ENCODE measurements at places on chromosomes 11 and 22. TPM values are rescaled to one million over a fixed set of nuclear protein-coding genes. Genes with fewer than 3 reads are reported as not detected.

The SLC35E4 gene
- total RNA-seq = 3.9 TPM

The PISD gene
- 19.5 TPM for total RNA-seq

The SLC25A45 gene
- total RNA-seq = 5.0 TPM

The IRAG1 gene
- 4.1 TPM for total RNA-seq

The HPS5 gene
- 19.2 TPM for total RNA-seq

The SCGB1D2 gene
- not detected for total RNA-seq

The FGF4 gene
- total RNA-seq = 5.4 TPM

The GP1BB gene
- 13.7 TPM for total RNA-seq

The H19 gene
- 11,782 TPM for total RNA-seq

The OR5I1 gene
- not detected for total RNA-seq

The KCNJ11 gene
- total RNA-seq = 12.9 TPM

The DEPDC7 gene
- total RNA-seq = 13.3 TPM

The NAALADL1 gene
- 13.6 TPM for total RNA-seq

The PIK3IP1 gene
- 4.3 TPM for total RNA-seq

The TMEM258 gene
- 152 TPM for total RNA-seq

The TSPAN18 gene
- total RNA-seq = 15.2 TPM

The ZNF214 gene
- 3.4 TPM for total RNA-seq

The VPS26B gene
- 21.0 TPM for total RNA-seq

The PRAME gene
- total RNA-seq = not detected

The BDNF gene
- total RNA-seq = 1.2 TPM

The KCNJ1 gene
- total RNA-seq = 0.18 TPM

The CHRNA10 gene
- total RNA-seq = 0.71 TPM

The KCNE3 gene
- total RNA-seq = 2.4 TPM

The SLC5A12 gene
- 0.04 TPM for total RNA-seq

The SOX6 gene
- 26.5 TPM for total RNA-seq

The MCHR1 gene
- total RNA-seq = 0.27 TPM

The GUCY1A2 gene
- 14.3 TPM for total RNA-seq

The CPT1B gene
- total RNA-seq = 46.2 TPM

The TMEM126A gene
- total RNA-seq = 50.7 TPM

The NLRX1 gene
- total RNA-seq = 10.2 TPM

The GLYAT gene
- total RNA-seq = not detected

The MS4A2 gene
- total RNA-seq = 0.40 TPM

The SPON1 gene
- total RNA-seq = 23.3 TPM

All from muscle of leg (tissue), 16 donors.